ENCODE measurements at places on chromosomes 2 and 18.

GRCh38 chr18:28637897-28638296 is 461.0 kb upstream of the CDH2 start:
- DNase-seq: no peak

- no peak for DNase-seq
These were observed 54.2 kb upstream of the FZD5 start for GRCh38 chr2:207823865-207824264.

GRCh38 chr2:12262681-12263436 is 453.9 kb upstream of the TRIB2 start:
- no peak for DNase-seq

DNA sequence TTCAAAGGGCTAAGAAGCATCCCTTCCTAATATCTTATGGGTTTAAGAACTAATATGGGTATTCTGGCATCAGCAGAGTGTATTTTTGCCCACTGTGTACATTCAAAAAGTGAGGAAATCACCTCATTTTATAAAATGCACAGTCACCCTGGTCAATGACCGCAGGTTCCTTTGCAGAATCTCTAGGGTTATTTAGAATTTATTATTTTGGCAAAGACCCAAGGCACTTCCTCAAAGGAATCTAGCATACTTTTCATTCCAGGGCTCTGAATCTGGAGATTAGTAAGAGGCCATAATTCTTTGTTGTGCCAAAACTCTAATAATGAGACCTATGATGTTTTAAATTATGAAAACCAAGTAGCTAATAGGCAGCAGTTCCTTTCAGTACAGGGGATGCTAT is 27.2 kb upstream of the CDH2 start:
- DNase-seq: peak; percentile 49

DNA sequence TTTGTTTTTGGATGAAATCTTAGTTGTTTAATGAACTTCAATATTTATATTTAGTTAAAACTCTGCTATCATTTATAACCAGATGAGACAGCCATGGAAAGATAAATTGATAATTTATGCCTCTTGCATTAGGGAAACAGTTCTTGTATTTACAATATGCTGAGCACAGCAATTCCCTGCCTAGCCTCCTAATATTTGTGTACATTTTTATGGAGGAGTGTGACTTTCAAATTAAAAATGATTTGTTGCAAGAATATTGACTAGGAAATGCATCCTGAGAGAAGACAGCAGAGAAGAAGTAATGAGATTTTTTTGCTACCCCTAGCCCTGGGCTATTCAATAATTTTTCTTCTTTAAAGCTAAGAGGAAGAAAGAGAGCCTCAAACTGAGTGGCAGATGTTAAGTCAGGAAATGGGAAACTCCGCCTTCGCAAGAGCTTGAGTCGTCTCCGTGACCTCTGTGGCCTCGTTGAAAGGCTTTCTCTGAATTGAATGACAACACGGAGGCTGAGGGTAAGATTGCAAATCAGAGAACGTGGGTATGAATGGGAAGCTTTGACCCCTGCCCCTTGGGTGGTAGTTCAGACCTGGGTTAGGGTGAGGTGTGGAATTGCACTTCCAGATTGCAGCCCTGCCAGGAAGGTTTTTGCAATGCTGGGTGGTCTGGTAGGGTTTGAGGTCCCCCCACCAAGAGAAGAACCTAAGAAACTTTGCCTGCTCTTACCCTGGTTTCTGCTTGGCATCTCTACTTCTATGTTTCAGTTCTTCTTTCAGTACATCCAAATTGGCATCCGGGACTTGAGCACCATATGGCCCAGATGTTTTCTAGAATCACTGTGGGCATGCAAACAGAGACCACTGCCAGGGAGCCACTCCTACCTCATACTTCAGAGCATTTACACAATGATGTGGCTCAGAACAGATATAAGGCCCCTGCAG is 210.3 kb upstream of the RBMS1 start:
- DNase-seq: no peak

- DNase-seq: no peak
These were observed 179.4 kb upstream of the ARL4C start for GRCh38 chr2:234676109-234676782.

DNA sequence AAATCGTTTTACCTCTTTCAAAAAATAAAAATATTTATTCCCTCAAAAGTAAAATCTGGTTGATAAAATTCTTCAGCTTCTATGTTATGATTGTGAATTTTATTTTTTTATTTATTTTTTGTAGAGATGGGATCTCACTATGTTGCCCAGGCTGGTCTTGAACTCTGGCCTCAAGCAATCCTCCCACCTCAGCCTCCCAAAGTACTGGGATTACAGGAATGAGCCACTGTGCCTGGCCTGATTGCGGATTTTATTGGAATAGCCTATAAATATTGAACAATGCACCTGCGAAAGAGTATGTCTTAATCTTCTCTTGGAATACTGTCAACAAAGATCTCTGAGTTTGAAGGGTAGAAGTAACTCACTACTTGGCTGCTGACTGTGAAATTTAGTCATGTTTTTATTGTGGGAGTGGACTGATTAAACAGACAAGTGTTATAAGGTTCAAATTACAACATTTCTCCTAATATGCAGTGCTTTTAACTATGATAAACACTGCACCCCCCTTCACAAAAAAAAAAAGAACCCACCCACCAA is 138.0 kb downstream of the AFF3 start:
- no peak for DNase-seq

- no peak for DNase-seq
These were observed 5.4 kb downstream of the PID1 start for GRCh38 chr2:229265727-229266126.

Data from RWPE1 (cell line).